ENCODE measurements at places on chromosomes 3 and 15.

- peak; percentile 50 for DNase-seq
Observed at GRCh38 chr3:107523289-107523538, 452 bp downstream of the BBX start.

- DNase-seq = no peak
Observed at GRCh38 chr3:20375302-20375701, 189.3 kb upstream of the SGO1 start.

DNA sequence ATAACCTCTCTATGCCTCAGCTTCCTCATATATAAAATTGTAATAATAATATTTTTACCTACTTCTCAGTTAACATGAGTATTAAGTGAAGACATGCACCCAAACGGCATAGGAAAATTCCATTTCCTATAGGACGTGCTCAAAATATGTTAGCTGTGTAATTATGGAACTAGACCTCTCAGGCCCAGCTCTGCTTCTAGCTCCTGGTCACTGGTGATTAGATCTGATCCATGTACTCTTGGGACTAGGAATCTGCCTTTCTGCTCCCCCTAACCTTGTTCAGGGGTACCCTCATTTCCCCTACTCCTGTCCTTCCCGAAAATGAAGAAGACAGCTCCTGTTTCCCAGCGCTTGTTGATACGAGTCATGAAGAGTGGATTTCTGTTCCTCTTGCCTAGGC, 29.6 kb downstream of the TF start:
- DNase-seq = no peak

GRCh38 chr3:140574375-140574774, 103.5 kb upstream of the TRIM42 start:
- DNase-seq = no peak

- DNase-seq = peak; percentile 85
Observed at GRCh38 chr3:10758304-10759037, 57.6 kb upstream of the SLC6A11 start.

DNA sequence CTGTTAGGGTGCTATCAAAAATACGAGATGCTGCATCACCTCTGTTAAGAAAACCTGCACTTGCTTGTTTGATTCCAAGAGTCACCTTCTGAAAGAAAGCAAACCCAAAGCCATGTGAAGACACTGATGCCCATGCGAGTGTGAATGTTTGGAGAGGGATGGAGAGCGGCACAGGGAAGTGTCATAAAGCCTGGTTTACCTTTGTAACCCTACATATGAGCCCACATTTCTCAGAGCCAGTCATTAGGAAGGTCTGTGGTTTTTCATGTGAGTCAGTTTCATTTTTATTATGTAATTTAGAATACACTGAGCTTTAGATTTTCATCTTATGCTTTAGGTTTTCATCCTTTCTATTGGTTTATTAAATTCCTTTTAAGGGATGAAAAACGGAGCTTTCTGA, 896.8 kb downstream of the ROBO1 start:
- no peak for DNase-seq

DNA sequence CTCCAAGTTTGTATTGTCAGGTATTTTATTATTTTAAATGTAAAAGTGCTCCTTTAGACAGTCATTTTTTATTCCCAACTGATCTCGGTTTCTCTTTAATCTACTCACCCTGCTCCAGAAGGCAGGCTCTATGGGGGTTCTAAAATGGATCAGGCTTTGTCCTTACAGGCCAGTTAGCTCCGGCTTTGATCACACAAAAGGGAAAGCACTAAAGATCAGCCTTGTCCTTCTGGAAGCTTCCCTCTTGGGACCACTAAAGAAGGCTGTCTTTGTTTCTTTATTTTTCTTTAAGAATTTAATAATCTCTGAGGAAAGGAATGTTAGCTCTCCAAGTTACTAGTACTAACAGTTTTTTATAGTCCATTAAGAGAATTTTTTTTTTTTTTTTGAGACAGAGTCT, 560.5 kb upstream of the ZNF717 start:
- DNase-seq = no peak

DNA sequence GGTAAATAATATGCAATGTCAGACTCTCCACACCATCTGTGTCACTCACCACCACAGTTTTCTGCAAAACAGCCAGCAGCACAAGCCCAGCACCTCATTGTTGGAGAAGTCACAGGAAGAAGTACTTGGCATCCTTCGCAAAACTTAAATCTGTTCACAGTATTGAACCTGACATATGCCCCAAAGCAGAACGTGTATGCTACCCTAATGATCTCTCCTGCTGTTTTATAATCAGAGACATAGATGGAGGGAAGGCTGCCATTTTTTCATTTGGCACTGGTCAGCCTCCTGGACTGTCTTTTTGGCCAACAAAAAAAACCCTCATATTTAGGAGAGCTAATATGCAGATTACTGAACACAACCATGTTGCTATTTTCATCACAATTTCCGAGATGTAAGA, 1272.9 kb downstream of the ROBO1 start:
- peak; percentile 40 for DNase-seq

DNA sequence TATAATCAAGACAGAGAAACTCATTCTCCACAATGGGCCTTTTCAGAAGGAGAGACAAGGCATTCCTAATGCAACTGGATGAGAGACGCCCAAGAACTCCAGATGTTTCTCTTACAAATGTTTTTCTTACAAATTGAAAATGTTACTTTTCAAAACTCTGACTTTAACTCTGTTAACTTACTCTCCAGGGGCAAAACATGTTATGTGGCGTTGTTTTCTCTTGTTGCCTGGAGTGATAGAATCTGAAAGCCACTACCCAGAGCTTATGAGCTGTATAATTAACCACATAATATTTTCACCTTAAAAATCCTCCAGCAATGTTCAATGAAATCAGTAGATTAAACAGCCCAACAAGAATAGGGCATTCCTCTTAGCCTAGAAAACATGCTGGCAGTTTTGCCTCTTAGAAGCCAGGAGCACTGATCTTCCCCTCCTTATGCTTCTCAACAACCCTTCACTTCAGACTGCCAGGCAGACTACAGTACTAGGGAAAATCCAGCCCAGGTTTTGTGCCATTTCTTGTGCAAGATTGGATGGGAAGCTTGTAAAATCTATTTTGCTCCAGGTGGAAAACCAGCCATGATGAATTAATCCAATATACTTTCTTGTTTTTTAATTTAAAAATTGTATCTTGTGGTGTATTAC, 186.7 kb upstream of the GADL1 start:
- no peak for DNase-seq

DNA sequence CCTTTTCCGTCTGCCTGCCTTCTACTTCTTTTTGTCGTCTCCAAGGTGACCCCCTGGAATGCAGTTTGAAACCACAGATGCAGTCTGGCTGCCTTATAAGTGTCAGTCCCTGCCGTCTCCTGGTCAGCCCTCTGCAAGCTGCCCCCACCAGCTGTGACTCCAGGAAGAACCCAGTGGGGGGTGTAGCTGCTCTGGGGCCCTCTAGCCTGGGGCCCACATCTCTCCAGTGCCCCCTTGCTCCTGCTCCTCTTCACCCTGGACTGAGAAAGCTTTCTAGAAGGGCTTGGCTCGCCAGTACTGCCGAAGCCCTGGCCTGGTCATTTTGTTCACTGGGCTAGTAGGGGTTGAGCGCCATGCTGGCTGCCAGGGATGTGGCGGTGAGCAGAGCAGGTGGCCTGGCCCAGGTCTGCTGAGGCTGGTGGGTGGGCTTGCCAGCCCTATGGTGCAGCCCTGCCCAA, 21.3 kb downstream of the SYNM start:
- no peak for DNase-seq

DNA sequence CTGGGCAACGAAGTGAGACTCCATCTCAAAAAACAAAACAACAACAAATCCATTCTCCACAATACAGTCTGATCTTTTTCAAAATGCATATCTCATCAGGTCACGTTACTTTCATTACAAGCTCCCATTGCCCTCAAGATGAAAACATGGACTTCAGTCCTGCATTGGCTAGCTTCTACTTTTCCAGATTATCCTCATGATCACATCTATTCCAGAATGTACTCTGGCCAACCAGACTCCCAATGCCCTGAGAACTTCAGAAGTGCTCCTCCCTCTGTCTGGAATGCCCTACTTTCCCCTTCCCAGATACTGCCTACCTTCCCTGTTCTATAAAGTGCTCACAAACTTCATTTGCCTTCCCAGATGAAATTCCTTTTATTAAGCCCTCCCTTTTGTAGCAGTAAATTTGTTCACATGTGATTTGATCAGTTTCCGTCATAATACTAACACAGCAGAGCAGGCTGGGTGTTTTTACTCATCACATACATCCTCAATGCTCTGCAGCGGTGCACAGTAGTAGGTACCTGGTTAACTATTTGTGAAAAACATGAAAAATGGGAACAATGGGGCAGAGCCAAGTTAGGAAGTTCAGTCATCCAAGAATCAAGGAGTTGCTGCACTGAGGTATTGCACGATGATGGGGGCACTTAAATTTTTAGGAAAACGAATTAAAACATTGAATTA, 5.3 kb downstream of the RPL22L1 start:
- no peak for DNase-seq

DNA sequence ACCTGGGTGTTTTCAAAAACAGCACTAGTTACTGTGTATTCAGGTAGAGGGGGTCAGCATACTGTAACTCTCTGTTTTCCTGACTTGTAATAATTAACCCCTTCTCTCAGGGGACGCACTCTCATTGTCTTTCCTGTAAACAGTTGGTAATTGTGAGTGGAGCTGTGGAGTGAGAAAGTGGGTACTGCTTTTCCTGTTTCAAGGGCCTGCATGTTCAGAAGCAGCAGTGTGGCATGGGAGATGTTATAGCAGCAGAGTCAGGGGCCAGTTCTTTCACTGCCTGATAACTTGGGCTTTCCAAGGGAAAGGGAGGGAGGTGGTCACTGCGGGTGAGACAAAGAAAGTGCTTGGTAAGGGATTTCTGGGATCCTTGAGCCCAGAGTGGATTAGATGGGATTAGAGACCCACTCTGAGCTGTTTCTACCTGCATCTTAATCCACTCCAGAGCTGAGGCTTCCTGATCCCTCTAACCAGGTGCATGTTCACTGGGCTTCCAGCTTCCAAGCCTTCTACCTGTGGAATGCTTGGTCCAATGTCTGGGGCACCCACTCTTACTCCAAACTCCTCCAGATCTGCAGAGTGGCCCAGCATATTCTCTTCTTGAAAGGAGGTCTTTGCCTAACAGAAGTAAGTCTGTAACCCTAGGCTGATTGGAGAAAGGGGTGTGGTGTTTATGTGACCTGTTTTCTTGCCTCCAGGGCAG, 105.2 kb downstream of the RPLP1 start:
- DNase-seq = no peak

DNA sequence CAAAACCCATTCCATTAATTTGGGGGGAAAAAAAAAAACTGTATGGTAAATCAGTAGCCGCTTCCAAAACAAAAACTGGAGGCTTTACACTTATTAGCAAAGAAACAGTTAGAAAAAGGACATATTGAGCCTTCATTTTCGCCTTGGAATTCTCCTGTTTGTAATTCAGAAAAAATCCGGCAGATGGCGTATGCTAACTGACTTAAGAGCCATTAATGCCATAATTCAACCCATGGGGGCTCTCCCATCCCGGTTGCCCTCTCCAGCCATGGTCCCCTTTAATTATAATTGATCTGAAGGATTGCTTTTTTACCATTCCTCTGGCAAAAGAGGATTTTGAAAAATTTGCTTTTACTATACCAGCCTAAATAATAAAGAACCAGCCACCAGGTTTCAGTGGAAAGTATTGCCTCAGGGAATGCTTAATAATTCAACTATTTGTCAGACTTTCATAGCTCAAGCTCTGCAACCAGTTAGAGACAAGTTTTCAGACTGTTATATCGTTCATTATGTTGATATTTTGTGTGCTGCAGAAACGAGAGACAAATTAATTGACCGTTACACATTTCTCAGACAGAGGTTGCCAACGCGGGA, 9.4 kb upstream of the RPL24 start:
- no peak for DNase-seq

DNA sequence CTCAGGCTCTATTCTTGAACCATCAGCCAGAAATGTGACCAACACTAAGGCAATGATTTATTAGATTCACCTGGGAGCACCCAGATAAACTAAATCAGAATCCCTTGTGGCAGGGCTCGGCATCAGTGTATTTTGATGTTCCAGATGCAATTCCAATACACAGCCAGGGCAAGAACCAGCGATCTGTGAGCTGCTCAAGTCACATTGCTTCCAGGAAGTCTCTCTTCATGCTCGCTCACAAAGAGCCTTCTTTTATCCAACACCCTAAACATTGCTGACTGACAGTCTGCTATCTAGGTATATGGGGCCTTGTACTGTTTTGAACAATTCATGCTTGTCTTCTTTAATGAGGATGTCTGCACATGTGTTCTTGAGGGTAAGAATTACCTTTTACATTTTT, 40.9 kb upstream of the GOLGA8J start:
- DNase-seq = no peak

DNA sequence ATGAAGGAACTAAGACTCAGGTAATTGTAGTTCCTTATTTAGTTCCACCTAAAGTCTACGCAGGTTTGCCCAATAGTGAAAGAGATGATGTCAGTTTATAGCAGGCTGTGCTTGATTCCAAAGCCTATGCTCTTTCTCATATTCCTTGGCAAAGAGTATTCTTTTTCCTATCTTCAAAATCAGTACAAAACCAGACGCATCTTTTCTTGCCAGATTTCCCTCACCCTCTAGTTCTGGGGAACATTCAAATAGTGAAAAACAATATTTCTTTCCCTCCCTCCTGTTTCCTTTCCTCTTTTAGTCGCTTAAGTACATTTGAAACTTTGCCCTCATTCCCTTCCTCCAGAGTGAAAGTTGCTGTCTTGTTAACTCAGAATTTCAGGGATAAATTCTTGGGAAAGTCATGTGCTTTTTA, 134.6 kb upstream of the PDZRN3 start:
- no peak for DNase-seq

- DNase-seq = no peak
Observed at GRCh38 chr15:79740561-79740960, 156.3 kb downstream of the MTHFS start.

DNA sequence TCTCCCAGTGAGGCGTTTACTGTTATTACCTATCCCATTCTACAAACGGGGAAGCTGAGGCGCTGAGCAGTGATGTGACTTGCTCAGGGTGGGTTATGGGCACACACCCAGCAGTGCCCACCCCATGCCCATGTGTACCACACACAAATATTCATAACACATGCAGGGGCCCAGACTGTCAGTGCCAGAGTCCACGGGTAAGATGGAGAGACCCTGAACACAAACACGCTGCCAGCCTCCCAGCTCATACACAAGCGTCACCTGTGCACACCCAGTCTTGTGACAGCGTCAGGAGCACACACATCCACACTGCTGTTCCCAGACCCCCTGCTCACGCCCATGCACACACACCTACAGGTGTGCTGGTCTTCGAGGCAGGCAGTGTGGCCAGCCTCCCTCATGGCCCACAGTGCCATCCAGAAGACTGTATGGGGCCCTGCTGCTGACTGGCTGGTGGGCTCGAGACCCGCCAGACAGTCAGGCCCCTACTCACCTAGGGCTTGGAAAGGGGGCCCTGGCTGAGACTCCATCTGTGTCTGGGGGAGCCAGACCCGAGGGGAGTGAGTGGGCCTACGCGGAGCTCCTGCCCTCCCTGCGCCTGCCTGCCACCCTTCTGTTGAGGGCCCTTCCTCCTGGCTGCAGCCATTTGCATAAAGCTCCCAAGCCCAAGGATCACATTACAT, 39.4 kb downstream of the DNAJB8 start:
- DNase-seq = no peak

DNA sequence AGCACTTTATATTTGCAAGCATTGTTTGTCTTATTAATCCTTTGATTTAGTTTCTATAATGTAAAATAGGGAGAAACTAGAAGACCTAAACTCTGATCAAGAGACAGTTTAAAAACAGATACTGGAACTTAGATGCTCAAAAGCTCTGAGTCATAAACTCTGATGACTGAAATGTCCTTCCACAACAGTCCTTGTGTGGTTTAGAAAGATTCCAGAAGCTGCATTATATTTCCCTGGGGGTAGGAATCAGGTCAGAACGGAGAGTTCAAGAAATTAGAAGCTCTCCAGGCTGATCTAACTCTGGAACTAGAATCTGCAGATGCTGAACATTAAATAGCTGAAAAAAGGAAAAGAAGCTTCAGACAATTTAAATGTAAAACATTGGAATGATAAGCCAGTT, 18.3 kb upstream of the ONECUT1 start:
- DNase-seq = no peak
